Dermis microvascular lymphatic vessel endothelial cell (primary cell): ENCODE measurements at places on chromosomes 7 and 10.
A peak's percentile ranks its signal among the peaks of the same experiment; 100 is the strongest.

GRCh38 chr10:116300542-116300941 lies 23.7 kb upstream of the CCDC172 start:
- DNase-seq = no peak

- DNase-seq = peak; percentile 38
Measured at GRCh38 chr7:106757846-106758245, 96.9 kb upstream of the CCDC71L start.

GRCh38 chr7:19375976-19376375 lies 230.8 kb upstream of the FERD3L start:
- no peak for DNase-seq

GRCh38 chr7:90613088-90613498 lies 17.0 kb downstream of the CDK14 start:
- no peak for DNase-seq

DNA sequence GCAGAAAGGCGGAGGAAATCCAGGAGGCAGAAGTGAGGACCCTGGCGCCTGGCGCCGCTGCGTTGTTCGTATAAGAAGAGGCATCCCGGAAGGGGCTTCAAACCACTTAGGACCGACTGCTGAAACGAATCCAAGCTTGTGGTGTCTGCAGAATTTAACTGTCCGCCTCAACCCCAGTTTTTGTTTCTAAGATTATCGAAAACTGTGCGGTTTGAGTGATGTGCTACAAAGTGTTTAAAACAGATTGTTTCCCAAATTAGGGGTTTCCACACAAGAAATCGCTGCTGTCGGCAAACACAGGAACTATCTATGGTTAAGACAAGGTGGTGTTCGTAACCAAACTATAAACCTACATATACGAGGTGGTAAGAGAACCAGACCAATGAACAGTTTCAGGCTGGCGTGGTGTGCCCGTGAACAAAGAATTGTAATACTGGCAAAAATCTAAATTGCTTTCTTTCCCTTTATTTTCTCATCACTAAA lies 835 bp upstream of the DGKI start:
- peak; percentile 7 for DNase-seq

- no peak for DNase-seq
Measured at GRCh38 chr7:34013421-34013820, 108.1 kb downstream of the BMPER start.

DNA sequence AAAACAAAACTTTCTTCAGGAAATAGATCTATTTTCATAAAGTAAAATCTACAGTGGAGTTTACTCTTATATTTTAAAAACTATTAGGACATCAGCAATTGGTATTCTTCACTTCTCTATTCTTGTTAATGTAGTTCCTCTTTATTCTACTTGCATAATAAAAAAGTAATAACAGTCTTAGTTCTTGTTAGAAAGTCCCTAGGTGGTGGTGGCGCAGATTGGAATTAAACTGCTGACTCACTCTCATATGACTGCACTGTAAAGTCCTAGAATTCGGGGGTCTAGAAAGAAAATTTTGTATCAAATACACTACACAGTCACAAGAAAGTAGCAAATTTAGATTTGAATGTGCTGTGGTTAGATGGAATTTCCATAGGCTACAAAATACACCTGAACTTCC lies 44.6 kb upstream of the TES start:
- DNase-seq = no peak

GRCh38 chr10:124015991-124016390 lies 77.4 kb downstream of the CHST15 start:
- DNase-seq = no peak

GRCh38 chr7:40944981-40945585 lies 757.8 kb downstream of the INHBA start:
- DNase-seq = no peak
